IPS DF 6.9 (cell line): ENCODE measurements at places on chromosomes 16 and 17.

DNA sequence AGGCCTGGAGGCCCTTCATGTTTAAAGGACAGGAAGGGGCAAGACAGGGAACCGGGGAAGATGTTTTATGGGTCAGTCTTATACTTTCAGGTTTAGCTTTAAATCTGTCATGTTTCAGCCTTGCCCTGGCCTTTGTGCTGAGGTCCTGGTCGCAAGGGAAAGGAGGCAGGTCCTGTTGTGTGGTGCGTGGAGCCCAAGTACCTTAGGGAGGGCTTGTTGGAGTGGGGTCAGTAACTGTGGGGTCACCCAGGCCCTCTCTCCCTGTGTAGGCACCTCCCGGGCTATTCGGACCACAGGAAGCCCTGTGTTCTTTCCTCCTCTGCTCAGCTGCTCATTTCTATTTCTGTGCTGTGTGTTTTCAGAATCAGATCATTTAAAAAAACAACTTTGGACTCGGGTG is 42.7 kb downstream of the MPRIP start:
- no peak for DNase-seq

DNA sequence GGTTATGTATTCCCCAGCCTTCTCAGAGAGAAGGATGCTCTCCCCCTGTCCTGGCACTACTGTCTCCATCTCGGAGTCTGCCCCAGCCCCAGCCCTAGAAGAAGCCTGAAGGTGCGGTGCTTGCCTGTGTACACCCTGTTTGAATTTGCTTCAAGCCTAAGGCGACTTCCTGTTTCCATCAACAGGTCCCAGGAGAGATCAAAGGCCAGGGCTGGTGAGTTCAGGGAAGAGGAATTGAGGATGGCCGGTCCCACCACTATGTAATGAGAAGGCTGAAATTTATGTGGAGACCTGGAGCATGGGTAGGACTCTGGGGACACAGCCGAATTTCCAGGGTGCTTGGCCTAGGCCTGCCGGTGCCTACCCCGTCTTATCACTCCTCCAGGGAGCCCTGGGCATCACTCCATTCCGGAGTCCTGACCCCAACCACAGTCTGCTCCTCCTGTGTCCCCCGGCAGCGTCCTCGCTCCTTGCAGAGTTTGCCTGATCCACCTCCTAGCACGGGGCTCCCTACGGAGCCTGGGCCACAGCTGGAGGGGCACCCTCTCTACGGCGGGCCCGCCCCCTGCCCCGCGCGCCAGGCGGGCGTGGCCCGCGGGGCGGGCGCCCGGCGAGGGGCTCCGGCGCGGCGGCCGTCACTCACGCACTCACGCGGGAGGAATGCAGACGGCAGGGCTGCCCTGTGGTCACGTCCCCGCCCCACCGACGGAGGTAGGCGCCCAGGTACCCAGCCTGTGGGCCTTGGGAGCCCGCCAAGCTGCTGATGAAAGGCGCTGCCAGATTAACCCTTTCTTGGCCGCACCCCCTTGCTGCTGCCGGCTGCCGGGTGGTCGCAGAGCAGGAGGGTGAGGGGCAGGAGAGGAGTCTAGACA is 53.8 kb upstream of the TAC4 start:
- no peak for DNase-seq

- no peak for DNase-seq
Measured at GRCh38 chr16:87115646-87116045, 201.5 kb downstream of the C16orf95 start.

DNA sequence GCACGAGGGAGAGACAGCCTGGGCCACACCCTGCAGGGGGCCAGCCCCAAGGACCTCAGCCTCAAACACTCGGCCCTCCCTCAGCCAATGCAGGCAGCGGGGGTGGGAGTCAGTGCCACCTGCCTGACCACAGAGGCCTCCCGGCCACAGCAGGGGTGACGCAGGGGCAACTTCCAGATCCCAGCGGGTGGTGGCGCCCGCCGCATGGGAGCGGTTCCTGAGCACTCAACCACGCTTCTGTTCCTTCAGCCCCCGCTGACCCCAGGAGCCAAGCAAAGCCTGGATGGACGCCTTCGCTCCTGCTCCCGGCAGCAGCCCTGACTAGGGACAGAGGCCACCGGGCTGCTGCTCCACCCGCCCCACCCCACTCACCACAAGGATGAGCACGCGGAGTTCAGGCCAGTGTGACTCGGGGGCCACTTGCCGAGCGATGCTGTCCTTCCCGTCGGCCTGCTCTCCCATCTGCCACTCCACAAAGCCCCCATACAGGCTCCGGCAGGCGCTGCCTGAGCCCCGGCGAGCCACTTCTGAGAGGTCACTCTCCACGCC is 5.0 kb upstream of the CYBA start:
- DNase-seq: no peak

DNA sequence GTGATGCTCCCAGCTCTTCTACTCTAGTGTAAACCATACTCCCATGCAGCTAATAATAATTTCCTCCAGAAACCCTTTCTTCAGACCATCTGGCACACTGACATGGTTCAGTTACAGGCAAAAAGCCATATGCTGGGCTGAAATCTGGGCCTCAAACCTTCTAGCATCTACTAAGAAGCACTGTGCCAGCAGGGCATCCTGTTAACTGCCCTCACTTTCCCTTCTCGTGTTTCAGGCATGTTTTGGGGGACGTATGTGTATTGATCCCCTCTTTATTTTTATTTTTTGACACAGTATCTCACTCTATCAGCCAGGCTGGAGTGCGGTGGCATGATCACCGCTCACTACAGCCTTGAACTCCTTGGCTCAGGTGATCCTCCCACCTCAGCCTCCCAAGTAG is 33.3 kb downstream of the STAT5A start:
- no peak for DNase-seq
